ENCODE measurements at places on chromosomes 3 and 15.

DNA sequence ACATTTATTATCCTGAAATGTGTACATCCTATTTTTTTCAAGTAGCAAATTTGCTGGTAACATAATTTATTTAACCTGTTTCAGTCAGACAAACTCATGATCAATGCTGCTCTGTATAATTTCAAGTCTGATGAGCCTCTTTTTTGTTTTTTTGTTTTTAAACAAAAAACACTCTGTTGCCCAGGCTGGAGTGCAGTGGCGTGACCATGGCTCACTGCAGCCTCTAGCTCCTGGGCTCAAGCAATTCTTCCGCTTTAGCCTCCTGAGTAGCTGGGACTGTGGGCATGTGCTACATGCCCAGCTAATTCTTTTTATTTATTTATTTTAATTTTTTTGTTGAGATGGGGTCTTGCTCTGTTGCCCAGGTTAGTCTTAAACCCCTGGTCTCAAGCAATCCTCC is 40.1 kb upstream of the CAPN3 start:
- no peak for DNase-seq

- DNase-seq, result no peak
These were observed 18.9 kb downstream of the GBE1 start for GRCh38 chr3:81742581-81742980.

- no peak for DNase-seq
These were observed 47.1 kb downstream of the FOXP1 start for GRCh38 chr3:71536376-71536965.

GRCh38 chr3:24129549-24129948 is 184.5 kb downstream of the NR1D2 start:
- no peak for DNase-seq

DNA sequence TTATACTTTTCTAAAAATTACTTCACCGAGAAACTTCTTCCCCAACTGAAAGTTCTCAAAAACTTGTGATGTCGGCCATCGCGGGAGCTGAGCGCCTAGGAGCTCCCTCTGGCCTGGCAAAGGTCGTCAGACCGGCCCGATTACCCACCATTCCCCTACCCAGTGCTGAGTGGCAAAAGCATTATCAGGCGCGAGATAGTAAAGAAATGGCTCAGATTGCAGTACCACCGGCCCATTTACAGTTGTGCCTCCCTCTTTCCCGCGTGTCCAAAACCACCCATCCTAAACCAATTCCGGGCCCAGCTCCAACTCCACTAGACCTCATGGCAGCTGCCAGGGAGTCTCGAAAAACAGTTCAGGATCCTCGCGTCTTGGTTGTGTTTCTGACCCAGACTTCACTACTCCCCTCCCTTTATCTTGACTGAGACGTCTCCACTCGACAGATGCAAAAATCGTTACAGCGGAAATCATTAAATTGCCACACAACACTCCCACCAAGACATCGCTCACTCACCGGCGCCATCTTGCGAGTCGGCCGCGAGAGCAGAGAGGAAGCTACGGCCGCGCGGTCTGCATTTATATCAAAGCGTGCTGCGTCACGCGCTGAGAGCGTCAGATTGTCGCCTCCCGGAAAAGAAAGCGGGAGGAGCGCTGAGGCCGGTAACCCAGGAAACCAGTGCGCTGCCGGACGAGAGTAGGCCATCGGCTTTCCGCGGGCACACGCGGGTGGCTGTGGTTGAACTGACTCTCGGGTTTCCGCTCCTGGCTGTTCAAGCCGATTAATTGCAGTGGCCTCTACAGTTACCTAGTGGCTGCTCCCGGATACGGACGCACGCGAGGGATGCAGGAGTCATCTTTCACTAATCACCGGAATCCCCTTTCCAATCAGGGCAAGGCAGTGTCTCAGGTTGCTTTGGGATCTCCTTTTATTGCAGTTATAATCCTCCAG is at the start of gene RPL22L1:
RPL22L1 (minus strand) TSS at position 551 of the 949 bp plus-strand sequence; CDS start at position 523, 28 bp downstream.
- DNase-seq, result no peak

DNA sequence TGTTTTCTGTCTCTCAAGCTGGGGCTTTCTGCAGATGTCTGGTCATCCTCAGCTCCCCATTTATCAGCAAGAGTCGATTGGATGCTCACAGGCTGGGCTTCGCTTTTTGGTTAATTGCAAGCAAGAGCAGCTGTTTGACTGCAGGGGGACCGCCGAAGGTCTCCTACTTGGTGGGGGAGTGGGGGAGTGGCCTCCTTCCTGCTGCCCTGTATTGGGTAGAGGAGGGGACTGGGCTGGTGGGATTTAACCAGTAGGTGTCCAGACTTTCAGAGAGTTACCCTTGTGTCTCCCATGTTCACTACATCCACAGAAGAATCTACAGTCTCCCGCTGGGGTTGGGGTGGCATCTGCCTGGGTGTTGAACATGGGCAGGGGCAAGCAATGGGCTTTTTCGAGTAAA is 78.7 kb downstream of the PLXNA1 start:
- DNase-seq, result no peak

Data from esophagus squamous epithelium (tissue), 5 donors.